Right renal cortex interstitium (tissue), 3 donors: ENCODE measurements at places on chromosomes 5 and 9. TPM values are rescaled to one million over a fixed set of nuclear protein-coding genes. Genes with fewer than 3 reads are reported as not detected.

SSBP2 gene
- 99.0 TPM for polyA plus RNA-seq

DNA sequence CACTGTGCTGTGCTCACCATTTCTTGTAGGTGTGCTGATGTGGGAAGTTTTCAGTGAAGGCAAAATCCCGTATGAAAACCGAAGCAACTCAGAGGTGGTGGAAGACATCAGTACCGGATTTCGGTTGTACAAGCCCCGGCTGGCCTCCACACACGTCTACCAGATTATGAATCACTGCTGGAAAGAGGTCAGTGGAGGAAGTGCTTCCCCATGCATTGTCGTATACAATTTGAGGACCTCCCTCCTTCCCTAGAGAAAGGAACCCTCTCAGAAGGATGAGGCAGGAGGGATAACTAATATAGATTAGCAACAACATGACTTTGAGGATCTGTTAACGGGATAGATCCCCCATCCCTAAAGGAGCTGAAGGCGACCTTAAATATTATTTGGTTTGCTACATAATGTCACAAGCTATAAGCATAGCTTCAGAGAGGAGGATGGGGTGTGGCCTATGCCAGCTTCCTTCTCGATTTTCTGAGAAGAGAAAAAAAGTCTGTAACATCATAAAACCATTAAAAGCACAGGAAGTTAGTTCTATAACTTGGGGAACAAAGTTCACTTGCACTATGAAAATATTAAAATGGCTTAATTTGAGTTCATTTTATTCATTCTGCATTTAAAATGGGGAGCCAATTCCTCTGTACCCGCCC lies 17.0 kb upstream of the CYFIP2 start:
- DNase-seq: no peak

GRCh38 chr5:65823845-65824445 lies 101.9 kb downstream of the NLN start:
- DNase-seq: no peak

RBM22 gene
- 76.2 TPM for polyA plus RNA-seq

PNPLA7 gene
- 0.88 TPM for polyA plus RNA-seq

TLX3 gene
- polyA plus RNA-seq: not detected

DNA sequence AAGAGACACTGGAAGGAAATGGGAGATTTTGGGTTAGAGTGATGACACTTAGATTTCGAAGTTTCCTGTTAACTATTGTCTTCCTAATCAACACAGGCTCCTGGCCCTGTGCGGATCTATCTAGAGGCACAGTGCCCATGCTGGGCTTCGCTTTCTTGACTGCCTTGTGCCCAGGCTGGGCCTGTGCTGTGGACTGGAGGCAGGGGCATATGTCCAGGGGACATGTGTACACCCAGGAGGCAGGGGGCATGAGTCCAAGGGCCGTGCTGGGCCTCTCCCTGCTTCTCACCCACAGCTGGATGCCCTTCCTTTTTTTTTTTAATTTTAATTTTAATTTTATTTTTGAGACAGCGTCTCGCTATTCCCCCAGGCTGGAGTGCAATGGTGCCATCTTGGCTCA lies 37.6 kb downstream of the EHMT1 start:
- DNase-seq: no peak

MARVELD2 gene
- polyA plus RNA-seq: 27.3 TPM

DNA sequence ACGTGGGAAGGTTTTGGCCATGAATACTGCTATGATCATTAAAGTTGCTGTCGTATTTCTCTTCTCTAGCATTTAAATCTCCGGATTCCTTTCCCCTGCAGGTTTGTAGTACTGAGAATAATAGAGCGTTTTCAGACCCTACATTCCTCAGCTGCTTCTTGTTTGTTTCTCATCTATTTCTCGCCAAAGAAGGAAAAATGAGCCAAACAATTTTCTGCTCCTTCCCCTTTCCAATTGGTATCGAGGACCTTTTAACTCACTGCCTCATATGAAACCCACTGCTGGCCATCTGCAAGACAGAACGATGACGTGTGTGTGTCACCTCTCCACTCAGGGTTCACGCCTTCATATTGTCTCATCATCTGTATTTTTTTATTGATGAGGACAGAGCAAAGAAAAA lies 689.4 kb upstream of the WWC1 start:
- DNase-seq: no peak

GRCh38 chr9:99867968-99868367 lies 38.5 kb upstream of the STX17 start:
- DNase-seq: no peak

GRCh38 chr5:5650242-5650641 lies 227.8 kb downstream of the ICE1 start:
- no peak for DNase-seq

- DNase-seq: no peak
Observed at GRCh38 chr5:96975656-96976055, 39.8 kb downstream of the LNPEP start.

- no peak for DNase-seq
Observed at GRCh38 chr5:149044453-149045088, 18.3 kb downstream of the SH3TC2 start.

GRCh38 chr5:58239045-58239444 lies 220.8 kb downstream of the PLK2 start:
- no peak for DNase-seq

GRCh38 chr5:45521067-45521466 lies 175.1 kb downstream of the HCN1 start:
- no peak for DNase-seq

DNA sequence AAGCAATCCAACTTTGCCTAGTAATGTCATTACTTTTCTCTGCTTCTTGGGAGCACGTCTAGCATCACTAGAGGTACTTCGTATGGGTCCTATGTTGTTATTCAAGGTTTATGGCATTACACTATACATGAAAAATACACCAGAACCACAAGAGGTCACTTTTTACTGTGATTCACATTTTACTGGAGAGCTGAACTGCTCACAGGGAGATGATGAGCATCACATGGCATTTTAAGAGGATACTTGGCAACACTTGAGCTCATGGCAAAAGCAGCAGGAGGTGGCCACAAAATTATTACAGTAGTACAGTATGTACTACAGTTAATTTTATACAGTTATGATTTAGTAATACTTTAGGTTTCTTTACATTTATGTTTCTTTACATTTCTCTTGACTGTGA lies 223.4 kb downstream of the PARP8 start:
- no peak for DNase-seq

PAXX gene
- 24.4 TPM for polyA plus RNA-seq

- no peak for DNase-seq
Observed at GRCh38 chr5:149265597-149265996, 6.1 kb upstream of the AFAP1L1 start.

- no peak for DNase-seq
Observed at GRCh38 chr9:36092509-36093215, 43.9 kb upstream of the GLIPR2 start.

EHMT1 gene
- polyA plus RNA-seq: 72.0 TPM

PCDHGB5 gene
- 9.7 TPM for polyA plus RNA-seq

TMEM252 gene
- 6.4 TPM for polyA plus RNA-seq

KCNMB1 gene
- polyA plus RNA-seq: 1.5 TPM

- DNase-seq: no peak
Observed at GRCh38 chr5:134911285-134912206, 6.6 kb downstream of the PCBD2 start.

ARSK gene
- 14.2 TPM for polyA plus RNA-seq

ANGPTL2 gene
- polyA plus RNA-seq: 8.7 TPM

GRCh38 chr5:17401470-17402288 lies 96.4 kb upstream of the TAF11L2 start:
- DNase-seq: no peak

DNA sequence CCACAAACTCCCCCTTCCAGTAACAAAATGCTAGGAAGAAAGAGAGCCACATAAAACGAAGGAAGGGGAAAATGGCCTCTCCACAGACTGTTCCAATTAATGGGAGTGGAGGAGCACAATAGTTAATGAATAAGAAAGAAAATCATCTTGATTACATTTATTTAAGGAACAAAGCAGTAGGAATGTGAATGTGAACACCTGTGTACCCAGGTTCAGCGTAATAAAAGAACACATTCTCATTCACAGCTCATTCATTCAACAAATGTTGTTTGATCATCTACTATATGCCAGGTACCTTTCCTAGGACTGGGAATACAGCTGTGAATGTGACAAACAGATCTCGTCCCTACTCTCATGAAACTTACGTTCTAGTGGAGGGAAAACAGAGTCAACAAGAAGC lies 35.7 kb downstream of the SIL1 start:
- DNase-seq: no peak

DPP7 gene
- 11.9 TPM for polyA plus RNA-seq

FIBCD1 gene
- 0.33 TPM for polyA plus RNA-seq

- no peak for DNase-seq
Observed at GRCh38 chr9:24545285-24545684, 412 bp downstream of the IZUMO3 start.

- no peak for DNase-seq
Observed at GRCh38 chr5:157116483-157116954, 7.7 kb upstream of the HAVCR2 start.

GRCh38 chr5:125465703-125466102 lies 719.3 kb upstream of the ZNF608 start:
- DNase-seq: no peak

- DNase-seq: no peak
Observed at GRCh38 chr9:100206899-100207298, 107.9 kb downstream of the INVS start.

SPINK5 gene
- polyA plus RNA-seq: 0.42 TPM

DNA sequence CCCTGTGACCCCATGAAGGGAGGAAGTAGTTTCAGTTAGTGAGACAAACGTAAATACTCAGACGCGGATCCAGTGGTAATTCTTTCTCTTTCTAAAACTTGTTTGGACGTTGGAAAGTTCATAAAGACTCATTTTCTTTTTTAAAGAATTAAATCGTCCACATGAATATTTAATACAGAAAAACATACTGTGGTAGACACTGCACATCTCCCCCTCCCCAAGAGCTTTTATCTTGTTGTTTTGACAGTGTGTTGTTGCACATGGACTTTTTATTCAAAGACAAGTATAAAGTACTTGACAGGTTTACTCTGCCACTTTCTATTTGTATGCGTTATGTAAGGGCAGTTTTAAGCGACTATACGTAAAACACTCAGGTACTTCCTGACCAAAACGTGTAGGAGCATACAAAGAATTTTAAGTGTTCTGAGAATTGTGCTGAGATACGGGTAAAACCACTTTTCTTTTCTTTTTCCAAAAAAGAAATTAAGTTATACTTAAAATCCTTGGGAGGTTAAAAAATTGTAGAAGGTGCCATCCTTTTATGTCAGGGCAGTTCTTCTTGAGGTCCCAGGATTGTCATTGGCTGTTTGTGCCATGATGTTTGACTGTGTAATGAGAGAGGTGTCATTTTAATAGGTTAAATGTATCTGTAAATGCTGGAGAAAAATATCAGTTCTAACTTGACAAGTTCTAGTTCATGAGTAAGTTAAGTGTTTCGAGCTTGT lies 1.3 kb downstream of the NIPBL start:
- DNase-seq: no peak

MCIDAS gene
- polyA plus RNA-seq: 0.83 TPM

SPATA31A6 gene
- polyA plus RNA-seq: not detected

DNA sequence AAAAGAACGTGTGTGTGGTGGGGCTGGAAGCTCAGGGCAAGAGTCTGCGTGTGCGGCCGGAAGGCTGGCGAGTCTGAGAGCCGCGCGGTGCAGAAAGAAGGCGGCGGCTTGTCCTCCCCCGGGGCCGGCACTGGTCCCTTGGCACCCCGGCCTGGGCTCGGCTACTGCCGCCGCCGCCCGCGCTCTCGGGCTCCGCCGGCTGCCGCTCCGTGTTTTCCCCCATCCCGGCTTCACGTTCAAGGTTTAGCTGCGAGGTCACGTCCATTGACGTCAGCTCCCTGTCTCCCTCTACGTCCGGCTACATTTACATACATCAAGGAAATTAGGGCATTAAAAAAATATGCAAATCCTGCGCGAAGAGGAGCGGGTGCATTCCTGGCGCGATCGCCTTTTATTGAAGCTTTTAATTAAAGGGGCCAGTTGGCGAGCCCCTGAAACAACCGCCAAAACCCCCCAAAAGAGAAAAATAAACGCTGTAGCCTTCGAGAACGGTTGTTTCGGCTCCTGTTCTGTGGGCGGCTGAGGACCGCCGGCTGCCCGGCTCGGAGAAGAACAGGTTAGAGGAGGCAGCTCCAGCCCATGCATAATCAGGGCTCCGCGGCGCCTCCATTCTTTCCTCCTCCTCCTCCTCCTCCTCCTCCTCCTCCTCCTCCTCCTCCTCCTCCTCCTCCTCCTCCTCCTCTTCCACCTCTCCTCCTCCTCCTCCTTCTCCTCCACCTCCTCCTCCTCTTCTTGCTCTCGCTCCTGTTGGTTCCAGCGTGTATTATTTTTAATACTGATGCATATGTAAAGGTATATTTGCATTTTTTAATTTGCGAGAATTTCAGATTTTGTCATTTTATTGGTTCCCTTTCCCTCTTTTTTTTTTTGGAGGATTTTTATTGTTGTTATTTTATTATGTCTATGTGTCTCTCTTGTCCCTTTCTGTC lies 207.0 kb downstream of the MEF2C start:
- DNase-seq: no peak

DNA sequence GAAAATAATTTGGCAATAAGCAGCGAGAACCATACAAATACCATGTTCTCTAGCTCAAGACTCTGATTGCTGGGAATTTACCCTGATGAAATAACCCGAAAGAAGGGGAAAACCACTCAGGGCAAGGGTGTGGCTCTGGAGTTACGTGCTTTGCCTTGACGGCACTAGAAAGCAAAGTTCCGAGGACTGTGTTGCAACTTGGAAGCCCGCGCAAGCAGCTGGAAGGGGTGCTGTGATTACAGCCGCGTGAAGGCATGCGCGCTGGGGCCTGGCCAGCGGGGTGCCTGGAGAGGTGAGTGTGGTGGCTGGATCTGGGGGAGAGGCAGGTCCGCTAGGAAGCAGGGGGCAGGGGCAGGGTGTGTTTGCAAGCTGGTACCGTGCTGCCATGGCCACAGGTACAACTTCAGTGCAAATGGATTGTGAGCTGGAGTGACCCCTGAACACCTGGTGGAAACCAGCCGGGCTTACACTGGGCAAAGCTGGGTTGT lies 52.6 kb upstream of the CNOT6 start:
- no peak for DNase-seq

TOR4A gene
- 4.3 TPM for polyA plus RNA-seq

ZCCHC7 gene
- polyA plus RNA-seq: 23.2 TPM

- DNase-seq: no peak
Observed at GRCh38 chr5:142806841-142807267, 36.7 kb downstream of the ARHGAP26 start.

GRCh38 chr5:170182491-170182890 lies 50.3 kb upstream of the C5orf58 start:
- no peak for DNase-seq

- no peak for DNase-seq
Observed at GRCh38 chr5:53360811-53361210, 119.6 kb upstream of the FST start.

DNA sequence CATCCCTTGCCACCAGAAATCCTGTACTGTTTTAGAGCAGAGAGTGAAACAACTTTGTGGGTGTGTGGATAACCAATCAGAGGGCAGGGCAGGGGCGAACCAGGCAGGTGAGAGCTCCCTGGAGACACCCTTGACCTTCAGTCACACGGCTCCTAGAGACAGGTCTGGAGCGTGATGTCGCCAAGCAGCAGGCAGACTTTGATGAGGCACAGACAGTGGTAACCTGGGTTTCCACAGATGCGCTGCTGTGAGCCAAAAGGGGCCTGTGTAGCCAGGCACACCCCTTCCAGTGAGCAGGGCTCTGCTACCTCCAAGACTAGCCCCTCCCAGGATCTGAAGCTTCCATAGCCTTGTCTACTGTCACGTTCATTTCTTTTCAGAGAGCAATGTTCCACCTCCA lies 317.8 kb upstream of the ADCY2 start:
- DNase-seq: no peak

GRCh38 chr5:33371660-33372059 lies 69.1 kb upstream of the TARS1 start:
- DNase-seq: no peak

C9 gene
- 0.79 TPM for polyA plus RNA-seq

GRM6 gene
- polyA plus RNA-seq: 0.52 TPM

GRCh38 chr5:143693651-143694252 lies 118.2 kb upstream of the HMHB1 start:
- no peak for DNase-seq

IDNK gene
- polyA plus RNA-seq: 12.3 TPM
